Mesothelial cell of epicardium (in vitro differentiated cells): ENCODE measurements at places on chromosomes 4 and X. TPM values are rescaled to one million over a fixed set of nuclear protein-coding genes. Genes with fewer than 3 reads are reported as not detected.

The WNK3 gene
- 15.8 to 17.2 TPM (median 15.9 TPM) in 3 replicates for total RNA-seq

DNA sequence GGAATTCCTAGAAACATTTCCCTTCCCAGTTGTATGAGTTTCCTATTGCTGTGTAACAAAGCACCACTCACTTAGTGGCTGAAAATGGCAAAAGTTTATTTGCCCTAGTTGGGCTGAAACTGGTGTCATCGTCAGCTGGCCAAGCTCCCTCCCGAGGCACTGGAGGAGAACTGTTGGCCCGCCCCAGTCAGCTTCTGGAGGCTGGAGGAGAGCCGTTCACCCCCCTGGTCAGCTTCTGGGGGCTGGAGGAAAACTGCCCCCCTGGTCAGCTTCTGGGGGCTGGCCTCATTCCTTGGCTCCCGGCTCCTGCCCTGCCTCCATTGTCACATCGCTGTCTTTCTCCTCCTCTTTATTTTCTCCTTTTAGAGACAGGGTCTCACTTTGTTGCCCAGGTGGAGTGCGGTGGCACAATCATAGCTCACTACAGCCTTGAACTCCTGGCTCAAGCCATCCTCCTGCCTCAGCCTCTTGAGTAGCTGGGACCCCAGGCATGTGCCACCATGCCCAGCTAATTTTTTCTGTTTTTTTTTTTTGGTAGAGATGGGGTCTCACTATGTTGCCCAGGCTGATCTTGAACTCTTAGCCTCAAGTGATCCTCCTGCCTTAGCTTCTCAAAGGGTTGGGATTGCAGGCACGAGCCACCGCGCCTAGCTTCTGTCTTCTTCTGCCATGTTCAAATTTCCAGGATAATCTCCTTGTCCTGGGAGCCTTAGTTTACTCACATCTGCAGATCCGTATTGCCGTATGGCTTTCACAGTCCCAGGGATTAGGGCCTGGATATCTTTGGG is 3.2 kb downstream of the RGS12 start:
- DNase-seq: no peak
- peaks cover 38% of the 10 kb centered on the region for H3K36me3 ChIP-seq
- H3K4me1 ChIP-seq: peaks cover 33% of the 10 kb centered on the region
- H3K27ac ChIP-seq: no peak overlapping the region

DNA sequence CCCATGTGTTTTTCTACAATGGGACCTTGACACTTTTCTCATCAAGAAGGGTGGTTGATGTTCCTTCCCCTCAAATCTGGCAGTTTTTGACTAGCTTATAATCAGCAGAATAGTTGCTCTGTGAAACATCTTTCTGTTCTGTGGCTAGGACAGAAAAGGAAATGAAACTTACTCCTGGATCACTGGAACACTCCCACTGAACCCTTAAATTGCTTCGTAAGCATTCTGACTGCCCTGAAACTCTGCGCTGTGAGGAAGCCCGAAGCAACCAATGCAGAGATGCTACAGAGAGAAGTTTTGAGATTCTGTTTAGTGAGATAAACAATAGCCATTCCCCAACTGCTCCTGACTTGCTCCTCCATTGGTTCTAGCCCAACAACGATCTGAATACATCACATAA is 602.2 kb downstream of the CENPC start:
- no peak overlapping the region for H3K4me3 ChIP-seq
- no peaks in the 10 kb centered on the region for H3K4me1 ChIP-seq
- H3K36me3 ChIP-seq: no peaks in the 10 kb centered on the region
- H3K27me3 ChIP-seq: no peaks in the 10 kb centered on the region

The PCDH7 gene
- 74.3 to 78.8 TPM (median 76.7 TPM) in 3 replicates for total RNA-seq

The CXCL1 gene
- 0.47 to 0.77 TPM (median 0.74 TPM) in 3 replicates for total RNA-seq

DNA sequence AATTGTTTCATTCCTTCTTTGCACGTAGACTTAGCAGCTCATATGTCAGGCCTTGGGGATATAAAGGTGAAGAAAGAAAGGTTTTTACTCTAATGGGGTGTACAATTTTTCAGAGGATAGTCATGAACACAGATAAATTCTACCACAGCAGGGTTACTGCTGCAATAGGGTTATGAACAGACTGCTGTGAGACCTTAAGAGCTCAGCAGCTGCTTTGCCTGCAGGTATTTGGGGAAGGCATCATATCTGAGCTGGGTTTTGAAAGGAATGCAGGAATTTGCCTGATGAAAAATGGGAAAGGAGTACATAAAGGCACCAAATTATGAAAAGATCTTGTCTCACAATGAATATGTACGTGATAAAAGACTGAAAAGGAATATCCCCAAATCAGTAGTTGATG is 128.9 kb downstream of the CEP135 start:
- H3K36me3 ChIP-seq: peaks cover 2% of the 10 kb centered on the region
- no peak overlapping the region for H3K4me3 ChIP-seq
- H3K27me3 ChIP-seq: no peaks in the 10 kb centered on the region

The OSTC gene
- 162 to 164 TPM (median 163 TPM) in 3 replicates for total RNA-seq

GRCh38 chr4:37780444-37781130 is 45.9 kb upstream of the PGM2 start:
- DNase-seq: no peak
- H3K4me1 ChIP-seq: peaks cover 15% of the 10 kb centered on the region
- peaks cover 2% of the 10 kb centered on the region for H3K27me3 ChIP-seq

DNA sequence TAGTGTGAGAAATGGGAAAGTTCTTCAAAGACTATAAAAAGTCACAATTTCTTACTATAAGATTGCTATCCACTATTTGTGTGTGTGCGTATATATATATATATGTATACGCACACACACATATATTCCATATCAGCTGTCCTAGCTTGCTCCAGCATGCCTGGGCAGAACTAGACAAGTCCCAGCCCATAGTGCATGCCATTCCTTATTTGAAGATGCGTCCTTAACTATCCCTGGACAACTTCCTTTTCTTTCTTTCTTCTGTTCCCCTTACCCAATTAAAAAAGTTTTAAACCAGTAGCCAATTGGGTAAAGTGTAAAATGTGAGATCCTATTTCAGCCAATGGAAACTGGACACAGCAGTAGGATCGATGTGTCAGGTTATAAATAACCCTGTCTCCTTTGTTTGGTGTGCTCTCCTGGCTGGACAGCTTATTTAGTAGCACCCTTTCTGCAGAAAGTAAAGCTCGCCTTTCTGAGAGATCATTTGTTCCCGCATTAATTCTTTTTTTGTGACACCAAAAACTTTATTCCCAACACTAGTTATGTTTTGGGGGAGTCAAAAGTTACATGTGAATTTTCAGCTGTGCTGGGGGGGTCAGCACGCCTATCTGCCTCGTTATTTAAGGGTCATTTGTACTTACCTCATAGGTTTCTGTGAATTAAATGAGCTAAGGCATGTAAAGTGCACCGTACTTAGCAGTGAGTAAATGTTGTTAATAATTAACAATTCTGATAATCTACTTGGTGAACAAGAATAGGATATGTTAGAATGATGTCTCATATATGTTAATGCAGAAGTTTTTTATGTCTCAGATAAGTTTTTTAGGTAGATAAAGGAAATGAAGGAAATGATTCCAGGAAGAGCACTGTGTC is 40.9 kb downstream of the KDM6A start:
- H3K4me1 ChIP-seq: peaks cover 7% of the 10 kb centered on the region
- H3K27me3 ChIP-seq: no peaks in the 10 kb centered on the region
- peaks cover 3% of the 10 kb centered on the region for H3K36me3 ChIP-seq
- no peak overlapping the region for H3K4me3 ChIP-seq
- no peak overlapping the region for H3K27ac ChIP-seq

GRCh38 chr4:1479454-1479853 is 73.2 kb upstream of the NKX1-1 start:
- no peak overlapping the region for H3K4me3 ChIP-seq
- peaks cover 4% of the 10 kb centered on the region for H3K27me3 ChIP-seq
- no peak for DNase-seq
- no peaks in the 10 kb centered on the region for H3K4me1 ChIP-seq

DNA sequence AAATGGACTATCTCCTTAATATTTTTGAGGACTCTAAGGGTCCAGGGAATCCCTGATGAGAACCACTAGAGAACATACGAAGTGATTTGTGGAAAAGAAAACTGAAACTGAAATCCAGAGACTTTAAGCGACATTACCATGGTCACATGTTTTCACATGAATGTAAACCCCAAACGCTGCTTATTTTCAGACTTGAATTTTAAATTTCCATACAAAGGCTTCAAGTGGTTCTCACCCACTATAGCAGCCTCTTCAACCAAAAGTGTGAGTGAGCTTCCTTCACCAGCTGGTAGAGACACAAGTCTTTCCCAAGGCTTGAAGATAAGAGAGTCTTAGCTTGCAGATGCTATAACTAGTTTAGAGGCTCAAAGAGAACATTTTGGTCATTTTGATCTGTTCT is 232.7 kb downstream of the MGST2 start:
- H3K36me3 ChIP-seq: no peaks in the 10 kb centered on the region
- DNase-seq: no peak
- peaks cover 27% of the 10 kb centered on the region for H3K4me1 ChIP-seq
- no peak overlapping the region for H3K4me3 ChIP-seq
- no peak overlapping the region for H3K27ac ChIP-seq
- no peaks in the 10 kb centered on the region for H3K27me3 ChIP-seq

DNA sequence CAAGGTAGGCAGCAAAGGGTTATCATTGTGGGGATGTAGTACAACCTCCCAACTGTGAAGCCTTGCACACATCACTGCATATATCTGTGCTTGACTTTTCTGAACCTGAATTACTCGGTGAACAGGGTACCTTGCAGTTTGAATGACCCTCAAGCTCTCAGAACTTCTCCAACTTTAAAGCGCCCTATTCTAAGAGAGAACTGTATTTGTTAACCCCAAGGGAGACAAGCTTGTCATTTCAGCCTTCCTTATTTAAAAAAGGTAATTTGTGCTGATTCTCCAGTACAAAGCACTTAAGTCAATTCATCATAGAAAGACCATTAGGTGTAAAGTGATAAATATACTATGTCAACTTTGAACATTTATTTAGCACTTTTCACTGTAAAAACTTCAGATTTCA is 122.0 kb upstream of the STS start:
- H3K27me3 ChIP-seq: no peaks in the 10 kb centered on the region
- no peak overlapping the region for H3K27ac ChIP-seq

GRCh38 chr4:99915449-99915848 is 21.2 kb upstream of the LAMTOR3 start:
- no peak overlapping the region for H3K27ac ChIP-seq
- no peaks in the 10 kb centered on the region for H3K27me3 ChIP-seq
- H3K4me3 ChIP-seq: no peak overlapping the region
- no peak for DNase-seq
- no peaks in the 10 kb centered on the region for H3K4me1 ChIP-seq

- no peak overlapping the region for H3K27ac ChIP-seq
- peaks cover 8% of the 10 kb centered on the region for H3K36me3 ChIP-seq
- H3K4me3 ChIP-seq: no peak overlapping the region
- no peak for DNase-seq
- H3K4me1 ChIP-seq: peaks cover 3% of the 10 kb centered on the region
- H3K27me3 ChIP-seq: no peaks in the 10 kb centered on the region
These were observed 71.1 kb upstream of the ZCCHC13 start for GRCh38 chrX:74232859-74233258.

GRCh38 chr4:142846729-142847596 is 862 bp upstream of the INPP4B start:
- no peak for DNase-seq
- H3K27ac ChIP-seq: peak overlapping the region; percentile 72
- peak overlapping the region; percentile 97 for H3K4me3 ChIP-seq
- no peaks in the 10 kb centered on the region for H3K36me3 ChIP-seq

DNA sequence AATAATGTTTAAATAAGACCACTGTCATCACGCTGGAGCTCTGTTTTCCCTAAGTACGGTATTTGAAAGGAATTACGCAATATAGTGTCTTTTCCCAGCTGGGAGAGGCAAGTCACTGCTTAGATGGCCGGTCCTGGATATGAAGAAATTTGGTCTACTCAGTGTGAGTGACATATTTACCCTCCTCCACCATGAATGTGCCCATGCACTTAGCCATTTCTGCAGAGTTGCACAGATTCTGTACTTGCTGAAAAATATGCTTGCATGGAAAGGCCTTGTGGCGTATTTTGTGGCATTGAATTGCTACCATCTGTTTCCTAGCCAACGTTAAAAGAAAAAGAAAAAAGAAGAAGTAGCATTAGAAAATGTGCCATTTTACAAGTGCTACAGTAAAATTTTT is 73.1 kb downstream of the ADGRL3 start:
- peaks cover 55% of the 10 kb centered on the region for H3K4me1 ChIP-seq
- H3K27me3 ChIP-seq: no peaks in the 10 kb centered on the region
- no peak overlapping the region for H3K4me3 ChIP-seq

The SOX3 gene
- total RNA-seq: not detected in 3 replicates
